ENCODE measurements at places on chromosomes 6 and 20. TPM values are rescaled to one million over a fixed set of nuclear protein-coding genes. Genes with fewer than 3 reads are reported as not detected.
A peak's percentile ranks its signal among the peaks of the same experiment; 100 is the strongest.

- DNase-seq: no peak
Observed at GRCh38 chr6:126063512-126064146, 77.3 kb downstream of the TRMT11 start.

DNA sequence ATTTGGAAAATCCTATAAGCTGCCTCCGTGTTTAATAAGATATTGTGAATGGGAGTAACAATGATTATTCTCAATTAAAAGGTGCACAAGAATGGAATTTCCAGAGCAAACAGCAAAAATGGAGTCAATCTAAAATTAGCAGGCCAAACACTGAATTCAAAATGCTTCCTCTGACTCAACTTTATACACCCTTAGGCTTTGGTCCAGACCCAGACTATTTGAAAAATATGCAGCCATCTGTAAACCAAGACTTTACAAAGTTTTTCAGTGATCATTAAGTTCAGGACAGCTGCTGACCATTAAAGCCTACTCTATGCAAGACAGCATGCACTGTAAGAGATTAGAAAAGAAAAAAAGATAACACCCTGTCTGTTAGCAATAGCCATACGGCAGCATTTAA lies 39.4 kb upstream of the CCN6 start:
- DNase-seq: no peak

- peak; percentile 16 for DNase-seq
Observed at GRCh38 chr6:1527073-1527457, 82.7 kb upstream of the FOXC1 start.

DNA sequence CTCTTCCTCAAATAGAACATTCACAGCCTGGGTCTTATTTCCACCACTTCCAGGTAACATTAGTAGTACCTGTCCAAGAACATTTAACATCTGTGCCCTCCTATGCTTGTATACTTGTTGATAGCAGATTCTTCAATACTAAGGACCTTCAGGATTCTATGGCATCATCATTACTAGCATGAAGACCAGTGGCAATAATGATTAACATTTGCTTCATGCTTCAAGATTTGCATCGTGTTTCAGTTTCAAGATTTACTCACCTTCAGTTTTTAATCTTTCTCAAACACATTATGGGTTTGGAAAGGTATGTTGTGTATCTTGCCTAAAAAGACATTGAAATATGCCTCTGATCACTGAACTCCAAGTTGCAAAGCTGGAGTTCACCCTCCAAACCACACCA lies 412.8 kb upstream of the NRSN1 start:
- no peak for DNase-seq

The FAXC gene
- 2.2 TPM for total RNA-seq

DNA sequence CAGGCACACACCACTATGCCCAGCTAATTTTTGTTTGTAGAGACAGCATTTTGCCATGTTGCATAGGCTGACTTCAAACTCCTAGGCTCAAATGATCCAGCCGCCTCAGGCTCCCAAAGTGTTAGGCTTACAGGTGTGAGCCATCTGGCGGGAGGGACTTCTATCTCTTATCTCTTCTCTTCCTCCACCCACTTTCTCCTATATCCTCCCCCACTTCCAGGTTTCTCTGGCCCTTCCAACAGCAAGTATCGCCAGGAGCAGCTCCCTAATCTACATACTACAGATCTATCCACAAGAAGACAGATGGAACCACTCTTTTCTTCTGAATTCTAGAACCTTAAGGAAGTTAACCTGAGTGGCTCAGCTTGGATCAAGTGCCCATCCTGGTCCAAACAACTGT lies 5.1 kb upstream of the TOP1 start:
- DNase-seq: no peak

- DNase-seq: no peak
Observed at GRCh38 chr6:155100087-155100486, 105.0 kb downstream of the TIAM2 start.

GRCh38 chr6:46788791-46789190 lies 4.4 kb upstream of the MEP1A start:
- DNase-seq: no peak

The MLN gene
- not detected for total RNA-seq

DNA sequence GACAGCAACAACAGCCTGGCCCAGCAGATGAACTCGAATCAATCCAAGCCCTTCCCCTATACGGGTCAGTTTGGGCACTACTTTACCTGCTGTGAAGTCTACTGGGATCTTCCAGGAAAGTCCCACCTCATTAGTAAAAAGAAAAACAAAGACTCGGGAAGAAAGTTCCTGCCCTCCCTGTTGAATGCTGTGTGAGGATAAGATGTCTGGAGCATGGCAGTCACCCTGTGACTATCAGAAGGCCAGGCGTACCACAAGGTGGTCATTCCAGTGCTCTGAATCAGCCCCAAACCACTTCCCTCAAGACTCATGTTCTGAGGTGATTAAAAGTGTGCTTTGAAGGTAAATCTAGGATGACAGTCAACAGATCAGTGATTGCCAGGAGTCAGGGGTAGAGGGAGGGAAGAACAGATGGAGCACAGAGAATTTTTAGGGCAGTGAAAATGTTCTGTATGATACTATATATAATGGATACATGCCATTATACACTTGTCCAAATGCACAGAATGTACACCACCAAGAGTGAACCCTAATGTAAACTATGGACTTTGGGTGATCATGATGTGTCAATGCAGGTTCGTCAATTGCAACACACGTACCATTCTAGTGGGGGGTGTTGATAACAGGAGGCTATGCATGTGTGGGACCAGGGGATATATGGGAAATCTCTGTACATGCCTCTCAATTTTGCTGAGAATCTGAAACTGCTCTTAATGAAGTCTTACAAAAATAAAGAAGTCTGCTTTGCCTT lies 14.7 kb downstream of the FKBP1A start:
- no peak for DNase-seq

DNA sequence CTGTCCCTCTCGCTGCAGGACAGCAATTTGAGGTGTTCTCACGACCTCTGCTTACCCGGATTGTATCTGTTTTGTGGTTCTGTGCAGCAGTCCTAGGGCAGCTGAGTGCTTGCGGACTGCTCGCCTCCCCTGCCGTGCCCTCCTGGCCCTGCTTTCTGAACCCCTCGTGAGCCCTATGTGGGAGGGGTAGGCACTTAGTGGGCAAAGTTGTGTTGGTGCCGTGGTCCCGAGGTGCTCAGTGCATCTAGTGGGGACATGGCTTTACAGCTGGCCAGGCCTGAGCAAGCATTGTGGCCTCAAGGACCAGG lies 5.2 kb downstream of the TMEM181 start:
- no peak for DNase-seq

GRCh38 chr6:93300661-93301060 lies 118.7 kb downstream of the EPHA7 start:
- no peak for DNase-seq

The FUT9 gene
- total RNA-seq: 5.7 TPM

GRCh38 chr20:50278684-50279531 lies 88.3 kb downstream of the CEBPB start:
- DNase-seq: no peak

DNA sequence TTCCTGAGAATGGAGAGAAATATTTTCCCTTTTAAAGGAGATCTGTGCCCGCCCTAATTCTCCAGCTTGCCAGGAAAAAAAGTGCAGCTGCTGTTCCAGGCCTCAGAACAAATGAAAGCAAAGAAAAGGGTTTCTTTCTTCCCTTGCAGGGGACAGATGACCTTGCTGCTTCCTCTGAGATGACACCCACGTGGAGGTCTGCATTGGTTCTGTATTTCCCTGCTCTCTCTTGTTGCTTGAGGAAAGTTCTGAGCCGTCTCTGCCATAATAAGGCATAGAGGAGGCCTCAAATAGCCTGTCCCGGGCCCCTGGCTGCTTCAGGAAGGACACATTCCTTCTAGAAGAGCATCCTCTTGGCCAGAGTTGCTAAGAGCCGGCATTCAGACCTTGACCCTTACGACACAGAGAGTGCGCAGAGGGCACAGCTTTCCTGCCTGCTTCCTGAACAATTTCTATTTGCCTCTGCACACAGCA lies 501.8 kb upstream of the SULF2 start:
- no peak for DNase-seq

The LY6G5B gene
- total RNA-seq: 16.3 TPM

DNA sequence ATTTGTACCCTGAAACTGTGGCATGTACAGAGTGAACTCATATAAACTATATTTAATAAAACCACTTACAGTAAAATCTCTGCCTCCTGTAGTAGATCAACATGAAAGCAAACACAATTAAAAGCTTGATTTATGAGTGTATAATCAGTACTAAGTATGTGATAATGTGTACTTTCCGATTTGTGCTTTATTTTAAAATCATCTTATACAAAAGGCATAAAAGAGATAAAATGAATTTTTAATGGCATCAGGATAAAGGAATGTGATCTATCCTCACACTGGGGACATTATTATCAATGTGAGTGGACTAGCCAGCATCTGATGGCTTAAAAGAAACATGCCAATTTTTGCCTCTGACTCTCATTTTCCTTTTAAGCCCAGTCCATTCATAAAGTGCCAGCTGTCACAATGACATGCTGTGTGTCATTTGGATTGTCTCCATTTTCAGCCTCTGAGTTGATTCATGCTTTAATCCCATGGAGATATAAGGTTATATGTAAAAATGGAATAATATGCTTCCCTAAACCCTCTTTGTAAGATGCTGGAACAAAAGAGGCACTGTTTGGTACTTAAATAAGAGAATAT lies 831.6 kb upstream of the EYS start:
- no peak for DNase-seq

The PTCHD4 gene
- total RNA-seq: 28.5 TPM

- DNase-seq: no peak
Observed at GRCh38 chr6:121771937-121772720, 336.7 kb downstream of the GJA1 start.
